HFF-Myc (cell line): ENCODE measurements at places on chromosomes 6 and 20.

- peak; percentile 67 for DNase-seq
Measured at GRCh38 chr6:11432713-11433450, 104.7 kb upstream of the TMEM170B start.

DNA sequence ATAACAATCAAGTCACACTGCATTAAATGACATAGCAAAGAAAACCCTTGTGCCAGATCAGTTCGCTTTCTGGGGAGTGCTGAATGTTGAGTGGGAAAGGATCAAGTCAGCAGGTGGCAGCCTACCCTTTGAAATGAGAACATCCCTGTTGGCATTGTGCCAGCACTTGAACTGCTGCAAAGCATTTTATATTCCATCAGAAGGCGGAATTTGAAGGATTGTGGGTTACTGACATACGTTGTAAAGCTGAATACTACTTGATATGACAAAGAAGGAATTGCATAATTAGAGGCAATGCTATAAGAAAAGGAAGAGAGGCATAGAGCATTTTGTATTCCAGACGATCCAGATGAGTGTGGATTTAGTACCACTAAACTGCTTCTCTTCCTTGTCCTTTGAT lies 26.5 kb downstream of the BCKDHB start:
- DNase-seq = peak; percentile 47

- no peak for DNase-seq
Measured at GRCh38 chr6:35343092-35343834, 905 bp downstream of the PPARD start.

- peak; percentile 31 for DNase-seq
Measured at GRCh38 chr20:9912858-9913434, 74.1 kb upstream of the PAK5 start.

- DNase-seq = no peak
Measured at GRCh38 chr6:157632821-157633220, 190.2 kb upstream of the SNX9 start.

DNA sequence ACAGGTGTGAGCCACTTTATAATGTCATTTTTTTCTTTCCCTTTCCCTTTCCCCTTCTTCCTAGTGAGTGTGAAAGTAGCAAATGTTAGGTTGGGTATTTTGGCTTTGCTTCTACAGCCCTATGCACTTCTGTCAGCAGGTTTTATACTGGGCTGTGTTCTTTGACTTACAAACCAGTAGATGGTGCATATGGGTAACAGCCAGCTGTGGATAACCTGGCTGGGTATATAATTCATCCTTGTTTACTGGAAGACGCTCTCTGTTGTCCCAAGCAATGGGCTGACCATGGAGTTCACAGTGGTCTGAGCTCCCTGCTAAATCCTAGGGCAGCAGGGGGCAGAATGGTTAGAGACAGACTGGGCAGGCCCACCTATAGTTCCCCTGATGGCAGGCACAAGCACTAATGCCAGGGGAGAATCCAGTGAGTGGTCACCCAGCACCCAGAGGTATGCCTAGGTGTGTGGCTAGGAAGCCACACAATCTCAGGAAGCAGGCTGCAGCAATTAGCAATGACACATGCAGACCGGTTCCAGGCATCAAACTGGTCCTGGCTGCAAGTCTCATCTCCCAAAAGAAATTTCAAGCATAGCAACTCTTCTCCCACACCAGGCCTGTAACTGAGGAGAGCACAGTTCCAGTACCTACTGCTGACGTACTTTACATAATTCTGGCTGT lies 592.7 kb upstream of the MAN1A1 start:
- DNase-seq = no peak

DNA sequence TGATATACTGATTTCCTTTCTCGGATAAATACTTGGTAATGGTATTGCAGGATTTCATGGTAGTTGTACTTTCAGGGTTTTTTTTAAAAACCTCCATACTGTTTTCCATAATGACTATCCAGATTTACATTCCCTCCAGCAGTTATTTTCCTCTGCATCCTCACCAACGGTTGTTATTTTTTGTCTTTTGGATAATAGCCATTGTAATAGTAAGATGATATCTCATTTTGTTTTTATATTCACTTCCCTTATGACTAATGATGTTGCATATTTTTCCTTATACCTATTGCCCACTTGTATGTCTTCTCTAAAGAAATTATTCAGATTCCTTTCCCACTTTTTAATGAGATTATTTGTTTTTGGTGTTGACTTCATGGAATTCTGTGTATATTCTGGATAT lies 231.0 kb downstream of the MEI4 start:
- DNase-seq = no peak

DNA sequence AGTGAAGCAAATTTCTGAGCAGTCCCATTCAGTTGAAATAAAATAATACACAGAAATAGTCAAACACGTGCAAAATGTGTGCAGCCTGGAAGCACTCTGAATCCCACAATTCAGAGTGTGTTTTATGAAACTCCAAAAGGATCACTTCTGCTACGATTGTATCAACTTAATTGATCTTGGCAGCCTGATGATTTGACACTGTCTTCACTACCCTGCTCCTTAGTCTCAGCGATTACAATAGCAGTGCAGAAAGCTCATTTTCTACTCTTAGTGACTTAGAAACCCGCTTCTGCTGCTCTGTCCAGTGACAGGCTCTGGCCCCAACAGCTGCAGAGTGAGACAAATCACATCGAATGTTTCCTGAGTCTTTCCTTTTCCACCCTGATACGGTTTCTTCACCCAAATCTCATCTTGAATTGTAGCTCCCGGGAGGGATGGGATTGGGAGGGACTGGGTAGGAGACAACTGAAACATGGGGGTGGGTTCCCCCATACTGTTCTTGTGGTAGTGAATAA lies 16.2 kb upstream of the EMILIN3 start:
- no peak for DNase-seq

DNA sequence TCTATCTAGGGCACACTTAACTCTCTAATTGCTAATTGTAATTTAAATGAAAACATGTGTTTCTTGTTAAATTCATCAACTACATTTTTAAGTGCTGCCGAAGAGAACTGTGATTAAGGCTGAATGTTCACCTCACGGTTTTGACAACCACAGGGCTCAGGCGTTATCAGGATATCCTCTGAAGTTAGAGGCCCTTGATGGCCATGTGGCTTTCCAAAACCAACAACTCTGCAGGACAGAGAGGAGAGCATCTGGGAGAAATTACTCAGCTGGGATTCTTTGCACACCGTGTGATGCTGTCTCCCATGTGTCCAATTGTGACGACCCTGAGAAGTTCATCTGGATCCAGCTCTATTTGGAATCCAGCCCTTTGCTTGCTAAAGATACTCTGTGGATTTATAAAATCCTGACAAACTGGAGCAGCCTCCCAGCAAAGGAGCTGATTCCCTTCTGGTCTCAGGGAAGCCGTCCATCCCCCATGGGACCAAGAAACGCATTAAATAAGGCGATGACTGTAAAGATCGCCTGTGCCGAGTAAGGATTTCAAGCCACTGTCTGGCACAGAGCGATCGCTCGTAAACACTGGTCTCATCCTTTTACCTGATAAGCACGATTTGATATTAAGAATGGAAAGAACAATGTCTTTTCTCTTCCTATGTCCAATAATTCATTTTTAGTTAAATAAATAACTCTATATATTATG lies 401.1 kb downstream of the CD83 start:
- peak; percentile 79 for DNase-seq

DNA sequence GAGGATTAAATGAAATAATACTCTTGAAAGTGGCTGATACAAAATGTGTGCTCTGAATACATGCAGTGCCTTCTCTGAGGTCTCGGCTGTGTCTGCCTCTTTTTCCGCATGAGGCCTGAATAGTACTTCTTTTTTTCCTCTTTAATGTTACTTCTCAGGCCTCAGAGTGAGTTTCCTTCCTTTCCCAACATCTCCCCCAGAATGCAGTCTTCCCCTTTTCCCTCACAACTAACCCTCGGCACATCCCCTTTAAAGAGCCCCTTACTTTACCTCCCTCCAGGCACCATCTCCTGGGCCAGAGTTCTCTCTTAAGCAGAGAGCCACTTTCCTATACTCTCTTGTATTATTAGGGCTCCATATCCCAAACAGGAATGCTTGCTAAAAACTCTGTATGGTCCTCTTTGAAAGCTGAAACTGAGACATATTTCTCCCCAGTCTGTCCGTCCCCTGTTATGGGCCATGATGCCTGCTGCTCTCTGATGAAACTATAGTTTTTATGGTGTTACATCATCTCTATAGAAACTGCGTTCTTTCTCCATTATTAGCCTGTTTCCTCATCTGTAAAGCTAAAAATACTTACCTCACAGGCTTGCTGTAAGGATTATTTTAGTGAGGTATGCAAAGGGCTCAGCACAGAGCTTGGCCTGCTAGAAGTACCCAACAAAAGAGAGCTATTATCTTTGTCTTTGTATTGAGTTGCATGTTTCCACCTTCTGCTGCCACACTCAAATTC lies 2.3 kb downstream of the PLAGL2 start:
- DNase-seq = no peak

GRCh38 chr6:123352279-123352678 lies 284.5 kb downstream of the TRDN start:
- no peak for DNase-seq

DNA sequence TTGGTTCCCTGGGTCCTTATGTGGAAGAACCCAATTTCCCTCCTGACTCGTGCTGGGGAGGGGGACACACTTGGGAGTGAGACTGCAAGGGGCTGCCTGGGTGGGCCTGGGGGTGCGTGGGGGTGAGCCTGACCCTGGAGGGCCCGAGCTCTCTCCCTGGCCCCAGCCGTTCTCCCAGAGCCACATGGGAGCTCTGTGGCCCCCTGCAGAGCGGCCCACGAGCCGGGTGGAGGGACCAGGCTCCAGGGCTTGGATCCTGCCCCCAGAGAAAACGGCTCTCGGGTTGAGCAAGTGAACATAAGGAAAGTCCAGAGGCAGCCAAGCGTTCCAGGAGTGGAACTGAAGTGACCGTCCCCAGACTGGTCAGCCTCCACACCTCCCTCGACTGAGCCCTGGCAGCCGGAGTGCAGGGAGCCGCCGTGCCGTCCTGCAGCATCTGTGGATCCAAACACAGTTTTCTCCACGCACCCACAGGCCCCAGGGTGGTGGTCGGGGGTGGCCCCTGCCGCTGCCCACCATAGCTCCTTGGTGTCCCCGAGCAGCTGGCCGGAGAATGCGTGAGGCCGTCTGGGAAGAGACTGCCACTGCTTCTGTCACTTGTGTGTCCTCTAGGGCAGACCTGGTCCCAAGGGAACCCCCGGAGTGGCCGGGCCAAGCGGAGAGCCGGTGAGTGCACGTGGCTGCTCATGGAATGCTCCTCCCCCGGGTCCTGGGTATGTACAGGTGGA lies 10.6 kb downstream of the COL9A3 start:
- no peak for DNase-seq

- no peak for DNase-seq
Measured at GRCh38 chr6:35587167-35587566, 74.5 kb upstream of the TULP1 start.

- DNase-seq = no peak
Measured at GRCh38 chr6:89734526-89734925, 85.1 kb downstream of the MDN1 start.

DNA sequence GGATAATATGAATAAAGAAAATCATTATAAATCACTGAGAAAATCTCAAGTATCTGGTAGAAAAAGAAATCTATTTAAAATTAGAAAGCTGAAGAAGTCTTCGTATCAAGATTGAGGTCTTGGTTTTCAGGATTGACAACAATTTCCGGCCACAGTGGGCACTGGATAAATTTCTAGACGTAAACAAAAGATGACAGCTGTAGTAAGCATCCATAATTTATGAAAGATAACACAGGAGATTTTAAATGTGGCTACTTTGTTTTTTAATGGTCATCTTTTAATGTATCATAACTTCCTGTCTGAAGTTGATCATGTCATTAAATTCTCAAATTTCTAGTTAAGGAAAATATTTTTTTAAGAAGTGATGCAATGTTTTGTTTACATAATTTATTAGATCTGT lies 444.2 kb downstream of the HTR1B start:
- DNase-seq = no peak

GRCh38 chr6:35213824-35214756 lies at the start of gene SCUBE3:
SCUBE3 (plus strand) TSS chr6:35213956; CDS start chr6:35214419, 463 bp downstream.
- DNase-seq = no peak
